Epithelial cell of proximal tubule (primary cell): ENCODE measurements at places on chromosomes 4 and X. TPM values are rescaled to one million over a fixed set of nuclear protein-coding genes. Genes with fewer than 3 reads are reported as not detected.

DNA sequence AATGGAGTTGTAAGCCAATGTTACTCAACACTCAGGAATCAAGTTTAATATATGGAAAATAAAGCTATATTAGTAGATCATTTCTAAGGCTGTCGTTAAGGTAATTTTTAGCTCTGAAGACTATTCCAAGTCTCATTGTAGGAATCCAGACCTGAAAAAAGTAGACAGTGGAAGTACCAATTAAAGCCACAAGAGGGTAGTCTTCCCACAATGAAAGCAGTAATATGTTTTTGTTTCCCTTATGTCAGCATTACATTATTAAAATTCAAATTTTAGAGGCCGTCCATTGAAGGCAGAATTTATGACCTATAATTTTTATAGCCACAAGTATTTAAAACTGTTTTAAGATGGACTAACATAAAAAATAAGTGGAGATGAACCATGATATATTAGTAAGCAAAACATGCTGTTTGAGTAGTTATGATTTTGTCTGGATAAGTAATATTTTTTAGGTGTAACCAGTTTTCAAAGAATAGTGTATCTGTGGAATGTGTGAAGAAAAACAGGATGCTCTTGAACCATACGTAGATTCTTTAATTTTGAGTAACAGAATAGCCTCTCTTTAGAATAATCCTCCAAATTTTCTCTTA, 372.6 kb upstream of the TECRL start:
- DNase-seq: no peak

DNA sequence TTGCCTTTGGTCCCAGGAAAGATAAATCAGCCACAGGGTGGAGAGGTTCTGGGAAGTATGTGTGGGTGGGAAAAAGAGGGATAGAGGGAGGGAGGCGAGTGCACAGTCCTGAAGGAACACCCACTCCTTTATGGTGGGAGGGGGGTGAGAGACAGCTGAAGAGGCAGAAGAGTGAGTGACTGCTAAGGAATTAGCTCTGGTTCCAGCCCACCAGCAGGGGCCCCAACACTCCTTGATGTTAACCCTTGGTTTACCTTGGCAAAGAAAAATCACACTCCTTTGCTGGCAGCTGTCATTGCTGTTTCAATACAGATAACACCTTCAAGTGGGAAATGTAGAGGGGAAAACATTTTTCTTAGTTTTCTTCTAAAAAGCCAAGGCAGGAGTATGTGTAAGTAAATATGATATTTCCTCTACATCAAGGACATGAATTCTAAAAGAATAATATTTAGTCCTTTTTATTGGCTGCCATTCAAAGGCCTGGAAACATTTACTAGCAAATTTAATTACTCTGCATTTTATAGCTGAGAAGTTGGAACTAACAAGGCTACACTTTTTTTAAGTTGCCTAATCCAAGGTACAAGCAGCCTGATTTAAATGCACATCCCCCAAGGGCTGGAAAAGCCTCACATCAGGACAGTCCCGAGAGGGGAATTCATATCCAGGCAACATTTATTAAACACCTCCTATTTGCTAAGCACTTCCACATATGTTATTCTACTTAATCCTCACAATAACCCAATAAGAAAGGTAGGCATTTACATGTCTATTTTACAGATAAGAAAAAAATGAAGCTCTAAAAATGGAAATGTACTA, 81.7 kb downstream of the HS6ST2 start:
- DNase-seq: no peak

GRCh38 chr4:53640576-53641453, 49.5 kb upstream of the LNX1 start:
- no peak for DNase-seq

GRCh38 chr4:88964450-88964849, 92.5 kb downstream of the FAM13A start:
- peak; percentile 48 for DNase-seq

Gene NR3C2
- 0.98 and 1.5 TPM in 2 replicates for total RNA-seq

- DNase-seq: no peak
These were observed 18.4 kb downstream of the CPEB2 start for GRCh38 chr4:15020502-15021286.

- no peak for DNase-seq
These were observed 204.6 kb upstream of the SLIT2 start for GRCh38 chr4:20046931-20047677.

GRCh38 chrX:34562006-34562405, 95.1 kb downstream of the TMEM47 start:
- no peak for DNase-seq

Gene NKX1-1
- total RNA-seq: not detected in 2 replicates

Gene TLR1
- total RNA-seq: 0.51 and 0.98 TPM in 2 replicates

DNA sequence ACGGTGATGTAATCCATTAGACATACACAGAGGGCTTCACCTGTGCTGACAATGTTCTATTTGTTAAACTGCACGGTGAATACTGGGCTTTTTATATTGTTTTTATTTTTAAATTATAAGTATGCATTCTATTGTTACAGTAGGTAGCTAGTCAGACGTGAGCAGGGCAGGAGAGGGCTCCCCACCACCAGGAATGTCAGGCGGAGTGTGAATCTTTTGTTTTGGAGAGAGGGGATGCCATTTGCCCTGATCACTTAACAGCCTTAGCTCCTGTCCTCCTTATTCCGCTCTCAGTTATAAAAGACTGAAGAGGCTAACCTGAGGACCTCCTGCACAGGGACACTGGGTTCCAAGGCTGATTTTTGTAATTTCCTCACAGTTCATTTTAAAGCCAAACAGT, 151.6 kb upstream of the TAPT1 start:
- no peak for DNase-seq

DNA sequence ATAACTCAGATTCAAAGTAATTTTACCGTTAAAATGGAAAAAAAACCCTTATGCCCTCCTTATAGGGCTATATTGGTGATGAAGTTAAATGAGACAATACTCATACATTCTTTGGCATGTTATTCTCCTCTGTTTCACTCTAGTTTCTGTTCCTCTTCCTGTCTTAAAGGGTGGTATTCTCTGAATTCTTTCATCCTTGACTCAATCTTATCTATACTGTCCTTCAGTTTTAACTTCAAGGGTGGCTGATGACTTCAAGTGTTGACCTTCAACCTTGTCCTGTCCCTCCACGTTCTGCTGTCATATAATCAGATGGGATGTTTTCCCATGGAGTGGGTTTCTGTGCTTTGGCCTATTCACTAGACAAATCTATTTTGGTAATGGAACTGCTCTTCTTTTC, 44.0 kb downstream of the ZNF518B start:
- DNase-seq: no peak

- DNase-seq: no peak
These were observed 234.4 kb upstream of the FAT1 start for GRCh38 chr4:186957952-186958555.

Gene RAB33B
- 3.9 and 5.9 TPM in 2 replicates for total RNA-seq

DNA sequence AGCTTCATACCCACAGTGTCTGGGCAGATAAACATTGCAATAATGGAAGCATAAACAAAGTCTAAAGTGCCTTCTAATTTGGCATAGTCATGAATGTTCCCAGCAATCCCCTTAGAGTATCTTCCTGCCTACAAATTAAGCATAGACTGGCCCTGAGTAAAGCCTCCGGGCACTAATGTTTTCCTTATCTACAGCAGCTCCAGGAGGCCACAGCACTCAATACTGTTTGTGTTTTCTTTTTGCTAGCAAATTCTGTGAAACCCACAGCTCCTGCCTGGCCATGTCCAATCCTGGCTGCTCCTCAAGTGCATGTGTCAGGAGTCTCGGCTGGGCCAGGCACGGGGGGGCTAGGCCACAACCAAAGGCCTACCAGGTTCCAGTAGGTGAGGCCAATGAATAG, 102.7 kb upstream of the TBC1D9 start:
- no peak for DNase-seq

GRCh38 chr4:98586962-98587354, 71.5 kb downstream of the TSPAN5 start:
- DNase-seq: no peak

DNA sequence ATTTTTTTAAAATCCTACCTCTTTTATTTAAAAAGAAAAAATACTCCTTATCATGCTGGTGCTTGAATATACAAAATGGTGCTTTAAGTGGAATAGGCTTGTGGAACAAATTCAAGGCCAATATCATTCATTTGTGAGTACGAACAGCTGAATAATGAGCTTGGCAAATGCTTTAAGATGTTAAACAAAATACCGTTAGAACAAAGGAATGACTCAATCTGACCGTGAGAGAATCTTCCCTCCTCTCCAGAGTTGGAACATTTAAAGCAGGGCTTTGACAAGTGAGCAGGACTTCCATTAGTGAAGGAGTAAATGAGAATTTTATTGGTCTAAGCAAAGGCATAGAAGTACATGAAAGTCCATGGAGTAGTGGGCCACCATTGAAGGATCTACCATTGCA, 74.5 kb downstream of the DCLK2 start:
- DNase-seq: no peak

DNA sequence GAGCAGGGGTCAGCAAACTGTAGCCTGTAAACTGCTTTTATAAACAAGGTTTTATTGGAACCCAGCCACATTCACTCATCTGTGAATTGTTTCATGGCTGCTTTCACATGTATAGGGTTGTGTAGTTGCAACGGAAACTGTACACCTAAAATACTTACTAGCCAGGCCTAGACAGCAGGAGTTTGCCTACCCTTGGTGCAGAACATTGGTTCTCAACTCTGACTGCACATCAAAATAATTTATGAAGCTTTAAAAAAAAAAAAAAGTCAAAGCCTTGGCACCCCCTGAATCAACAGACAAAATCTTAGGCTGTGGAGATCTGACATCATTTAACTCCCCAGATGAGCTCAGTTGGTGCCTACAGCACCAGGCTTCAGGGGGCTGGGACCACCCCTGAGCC, 27.8 kb downstream of the ADGRA3 start:
- DNase-seq: no peak

DNA sequence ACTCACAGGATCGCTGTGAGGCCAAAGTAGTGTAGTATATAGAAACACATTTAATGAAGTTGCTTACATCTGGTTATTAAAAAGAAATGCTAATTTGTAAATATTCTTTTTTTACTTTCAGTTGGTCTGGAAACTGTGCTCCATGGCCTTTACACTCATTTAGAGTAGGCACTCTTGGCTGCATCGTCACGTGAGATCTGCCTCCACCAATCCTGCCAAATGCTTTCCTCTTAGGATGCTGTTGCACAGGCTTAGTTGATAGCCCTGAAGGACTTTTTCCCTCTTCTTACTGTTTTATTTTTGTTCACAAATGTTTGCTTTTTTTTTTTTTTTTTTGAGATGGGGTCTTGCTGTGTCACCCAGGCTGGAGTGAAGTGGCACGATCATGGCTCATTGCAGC, 6.3 kb downstream of the CPE start:
- no peak for DNase-seq

- DNase-seq: no peak
These were observed 180.6 kb upstream of the NUDT6 start for GRCh38 chr4:123102897-123103471.

DNA sequence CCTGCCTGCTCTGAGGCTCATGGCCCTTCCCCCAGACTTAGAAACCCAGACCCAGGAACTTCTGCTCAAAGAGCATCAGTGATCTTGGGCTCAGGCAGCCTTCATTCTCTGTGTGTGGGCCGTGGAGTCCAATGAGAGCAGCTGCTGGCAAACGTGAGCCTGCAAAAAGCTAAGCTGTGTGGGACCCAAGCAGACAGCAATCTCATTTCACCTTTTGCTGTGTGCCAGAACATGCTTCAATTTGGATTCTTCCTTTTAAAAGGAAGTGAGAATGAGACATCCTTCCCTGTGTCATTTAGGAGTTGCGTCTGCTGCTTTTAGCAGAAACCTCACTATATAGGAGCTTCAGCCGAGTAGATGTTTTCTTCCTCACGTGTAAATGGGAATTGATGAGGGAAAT, 238.5 kb downstream of the EVC2 start:
- DNase-seq: no peak

Gene MAD2L1
- total RNA-seq: 38.3 and 74.4 TPM in 2 replicates

GRCh38 chrX:34300871-34301270, 168.8 kb upstream of the FAM47A start:
- DNase-seq: peak; percentile 13

DNA sequence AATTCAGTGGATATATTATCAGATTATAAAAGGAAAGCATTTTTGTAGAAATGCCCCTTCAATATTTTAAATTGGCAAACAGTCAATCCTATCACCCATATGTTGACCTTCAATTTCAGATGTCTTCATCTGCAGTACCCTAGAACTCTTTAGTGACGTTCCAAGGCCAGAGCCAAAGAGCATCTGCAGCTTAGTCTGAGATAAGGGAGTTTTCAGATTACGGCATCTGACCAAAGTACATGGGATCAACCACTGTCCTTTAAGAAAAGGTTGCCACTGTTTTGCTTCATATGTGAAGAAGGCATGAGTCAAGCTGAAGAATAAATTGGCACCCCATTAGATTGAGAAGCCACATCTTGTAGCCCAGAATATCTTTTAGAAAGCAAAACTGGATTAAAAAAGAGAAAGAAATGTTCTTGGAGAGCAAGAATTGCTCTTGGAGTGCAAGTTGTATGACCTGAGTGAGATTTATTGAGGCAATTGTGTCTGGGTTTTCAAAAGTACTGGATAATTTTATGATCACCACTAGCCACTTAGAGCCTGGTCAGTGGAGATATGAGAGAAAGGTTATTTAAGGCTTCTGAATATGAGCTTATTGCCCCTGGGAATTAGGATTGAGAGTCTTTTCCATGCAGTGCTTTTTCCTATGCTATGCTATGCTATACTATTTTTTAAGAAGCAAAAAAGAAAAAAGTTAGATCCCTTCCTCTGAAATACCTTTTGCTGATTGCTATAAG, 251.9 kb upstream of the NR3C2 start:
- no peak for DNase-seq

- peak; percentile 6 for DNase-seq
These were observed 67.6 kb downstream of the ATG4A start for GRCh38 chrX:108159028-108159670.

- DNase-seq: no peak
These were observed 9.8 kb upstream of the TMEM185A start for GRCh38 chrX:149641432-149641831.

DNA sequence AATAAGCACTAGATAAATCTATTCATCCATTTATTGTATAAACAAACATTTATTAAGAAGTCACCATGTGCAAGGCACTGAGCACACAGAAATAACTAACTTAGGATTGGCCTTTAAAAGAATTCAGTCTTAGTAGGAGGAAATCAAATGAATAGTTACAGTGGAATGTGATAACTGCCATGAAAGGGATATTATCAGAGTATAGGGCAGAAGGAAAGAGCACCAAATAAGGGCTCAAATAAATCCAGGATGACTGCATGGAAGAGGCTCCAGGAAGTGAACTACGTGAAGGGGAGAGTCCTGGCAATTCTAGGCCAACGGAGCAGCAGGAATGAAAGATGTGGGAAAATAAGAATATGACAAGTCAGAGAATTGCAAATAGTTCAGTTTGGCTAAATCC, 406.0 kb downstream of the INPP4B start:
- DNase-seq: peak; percentile 7
